ENCODE measurements at places on chromosomes 2 and 18.

- no peak for DNase-seq
Observed at GRCh38 chr2:9552219-9553178, 3.1 kb downstream of the ADAM17 start.

DNA sequence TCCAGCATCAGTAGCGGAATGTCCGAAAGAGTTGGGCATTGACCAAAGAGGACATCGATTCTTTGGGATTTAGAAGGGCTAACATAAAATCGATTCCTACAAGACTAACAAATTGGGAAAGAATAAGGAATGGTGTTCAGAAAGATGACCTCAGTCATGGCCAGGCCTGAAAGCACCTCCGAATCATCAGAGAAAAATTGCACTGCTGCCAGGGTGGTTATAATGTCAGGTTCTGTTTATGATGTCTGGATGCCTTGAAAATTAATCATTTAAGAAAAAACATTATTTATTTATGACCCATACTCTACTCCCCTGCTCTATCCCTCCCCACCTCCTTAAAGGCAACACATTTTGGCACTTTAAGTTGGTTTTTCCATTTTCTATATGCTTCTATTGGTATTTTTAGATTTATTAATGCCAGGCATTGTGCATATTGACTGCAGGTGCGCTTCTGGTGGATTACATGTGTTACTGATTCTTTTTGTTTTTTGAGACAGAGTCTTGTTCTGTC lies 104.7 kb downstream of the MYCN start:
- no peak for DNase-seq

DNA sequence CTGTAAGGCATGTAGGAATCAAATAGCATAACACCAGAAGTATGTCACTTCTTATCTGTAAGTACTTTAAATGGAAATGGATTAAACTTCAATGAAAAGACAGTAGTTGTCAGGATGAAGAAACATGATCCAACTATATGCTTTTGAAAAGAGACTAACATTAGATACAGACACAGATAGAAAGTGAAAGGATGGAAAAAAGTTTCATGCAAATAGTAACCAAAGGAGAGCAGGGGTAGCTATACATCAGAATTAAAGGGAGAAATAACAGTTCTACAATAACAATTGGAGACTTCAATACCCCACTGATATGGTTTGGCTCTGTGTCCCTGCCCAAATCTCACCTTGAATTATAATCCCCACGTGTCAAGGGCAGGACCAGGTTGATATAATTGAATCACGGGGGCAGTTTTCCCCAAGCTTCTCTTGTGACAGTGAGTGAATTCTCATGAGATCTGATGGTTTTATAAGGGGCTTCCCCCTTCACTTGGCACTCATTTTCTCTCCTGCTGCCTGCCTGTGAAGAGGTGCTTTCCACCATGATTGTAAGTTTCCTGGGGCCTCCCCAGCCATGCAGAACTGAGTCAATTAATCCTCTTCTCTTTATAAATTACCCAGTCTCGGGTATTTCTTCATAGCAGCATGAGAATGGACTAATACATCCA lies 205.4 kb upstream of the CDH2 start:
- DNase-seq, result no peak

DNA sequence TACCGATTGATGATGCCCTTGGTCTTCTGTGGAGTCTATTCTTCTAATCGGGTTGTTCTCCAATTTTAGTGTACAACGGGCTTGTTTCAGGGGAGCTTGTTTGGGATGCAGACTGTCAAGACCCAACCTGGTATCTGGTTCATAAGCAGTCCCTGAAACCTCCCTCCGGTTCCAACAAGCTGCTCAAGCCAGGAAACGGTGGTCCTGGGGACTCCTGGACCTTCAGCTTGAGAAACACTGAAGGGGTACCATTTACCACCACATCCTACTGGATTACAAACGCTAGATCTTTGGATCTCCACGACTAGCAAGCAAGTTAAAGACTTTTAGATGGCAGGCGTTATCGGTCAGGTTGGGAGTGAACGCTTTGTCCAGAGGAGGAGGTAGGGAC lies 2.0 kb downstream of the BCL2 start:
- no peak for DNase-seq

DNA sequence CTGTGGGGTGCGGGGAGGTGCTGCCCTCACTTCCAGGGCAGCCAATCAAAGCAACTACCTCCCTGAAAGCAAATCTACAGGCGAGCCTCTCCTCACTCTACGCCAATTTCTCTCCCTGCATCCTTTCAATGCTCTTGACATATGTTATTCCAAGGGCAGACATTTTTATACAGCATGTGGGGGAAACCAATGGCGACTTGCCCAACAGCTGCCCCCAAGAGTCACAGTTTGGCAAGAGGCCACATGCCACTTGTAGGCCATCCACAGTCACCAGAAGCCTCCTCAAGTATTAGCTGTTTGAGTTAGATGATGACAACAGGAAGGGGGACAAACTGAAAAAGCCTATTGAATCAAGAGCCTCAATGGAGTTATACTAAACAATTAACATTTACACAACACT lies 114.6 kb downstream of the MYO5B start:
- no peak for DNase-seq

GRCh38 chr2:237131749-237132533 lies 46.3 kb downstream of the COPS8 start:
- DNase-seq, result no peak

DNA sequence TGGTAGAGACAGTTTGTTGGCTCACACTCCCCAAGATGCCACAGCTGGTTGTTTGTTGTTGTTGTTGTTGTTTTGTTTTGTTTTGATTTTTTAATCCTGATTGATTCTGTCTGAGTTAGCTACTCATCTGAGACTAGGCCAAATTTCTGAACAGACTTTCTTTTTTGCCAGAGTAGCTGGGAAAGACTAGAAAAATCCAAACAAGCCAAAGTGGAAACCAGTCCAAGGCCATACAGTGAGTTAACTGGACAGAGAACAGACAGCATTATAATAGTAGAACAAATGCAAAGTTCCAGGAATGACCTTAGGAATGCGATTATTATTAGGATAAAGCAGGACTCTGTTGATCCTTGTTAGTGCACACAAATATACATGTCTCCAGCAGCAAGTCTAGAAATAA lies 43.8 kb upstream of the CYP26B1 start:
- DNase-seq, result no peak

- no peak for DNase-seq
Observed at GRCh38 chr18:60493066-60493465, 120.5 kb upstream of the MC4R start.

DNA sequence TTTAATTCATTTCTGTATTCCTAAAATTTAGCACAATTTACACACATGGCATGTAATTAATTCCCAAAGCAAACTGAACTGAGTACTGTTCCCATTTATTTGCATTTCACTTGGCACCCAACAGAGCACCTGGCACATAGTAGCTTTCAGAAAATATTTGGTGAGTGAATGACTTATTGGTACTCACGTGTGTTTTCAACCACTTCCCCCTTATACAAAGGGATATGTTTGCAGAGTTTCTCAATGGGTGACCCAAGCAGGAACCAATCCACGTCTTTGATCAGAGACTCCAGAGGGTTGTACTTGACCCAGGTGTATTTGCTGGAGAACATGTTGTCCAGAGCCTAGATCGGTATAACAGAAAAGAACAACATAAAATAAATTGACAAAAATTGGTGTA lies 6.6 kb downstream of the GKN2 start:
- DNase-seq, result no peak

DNA sequence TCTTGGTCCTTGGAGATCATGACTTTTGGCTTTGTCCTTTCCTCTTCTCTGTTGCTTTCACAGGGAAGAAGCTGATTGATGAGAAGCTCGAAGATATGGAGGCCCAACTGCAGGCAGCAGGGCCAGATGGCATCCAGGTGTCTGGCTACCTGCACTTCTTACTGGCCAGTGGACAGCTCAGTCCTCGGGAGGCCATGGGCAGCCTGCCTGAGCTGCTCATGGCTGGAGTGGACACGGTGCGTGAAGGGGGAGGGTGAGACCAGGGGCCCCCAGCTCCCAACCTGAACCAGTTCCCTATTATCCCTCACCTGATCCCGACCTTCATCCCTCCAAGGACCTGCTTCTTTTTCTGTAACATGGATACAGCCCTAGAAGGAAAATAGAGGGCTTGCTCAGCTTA lies 18.7 kb downstream of the PRKAG3 start:
- no peak for DNase-seq

DNA sequence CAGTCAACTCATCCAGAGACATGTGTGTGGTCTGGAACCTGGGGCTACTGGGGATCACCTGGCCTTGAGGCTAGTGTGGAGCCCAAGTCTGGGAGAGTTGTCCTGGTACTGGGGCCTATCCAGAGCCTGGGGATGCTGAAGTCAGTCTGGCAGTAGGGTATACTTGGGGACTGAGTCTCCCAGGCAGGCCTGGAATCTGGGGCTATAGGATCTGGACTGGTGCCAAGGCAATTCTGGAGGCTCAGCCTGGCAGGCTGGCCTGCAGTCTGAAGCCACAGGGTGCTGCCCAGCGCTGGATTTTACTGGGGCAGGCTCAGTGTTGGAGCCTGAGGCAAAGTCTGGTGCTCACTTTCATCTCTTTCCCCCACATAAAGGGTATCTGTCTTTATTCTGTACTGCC lies 46.5 kb downstream of the AQP4 start:
- no peak for DNase-seq

DNA sequence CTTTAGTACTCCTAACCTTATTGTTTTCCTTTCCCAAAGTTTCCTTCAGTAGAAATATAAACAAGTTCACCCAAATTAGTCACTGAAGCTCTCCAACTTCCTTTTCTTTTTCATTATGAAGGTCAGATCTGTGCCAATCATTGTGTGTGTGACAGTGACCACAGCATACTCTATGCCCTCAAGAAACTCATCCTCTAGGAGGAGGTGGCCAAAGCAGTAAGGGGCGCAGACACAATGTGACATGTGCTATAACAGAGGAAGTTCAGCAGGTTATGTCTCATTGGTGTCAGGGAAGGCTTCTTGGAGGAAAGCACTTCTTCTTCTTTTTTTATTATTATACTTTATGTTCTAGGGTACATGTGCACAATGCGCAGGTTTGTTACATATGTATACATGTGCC lies 60.0 kb upstream of the PSME4 start:
- DNase-seq, result no peak

GRCh38 chr2:71071681-71072398 lies 3.4 kb downstream of the NAGK start:
- DNase-seq, result no peak

GRCh38 chr2:163713534-163714311 lies 22.1 kb downstream of the FIGN start:
- DNase-seq, result no peak

DNA sequence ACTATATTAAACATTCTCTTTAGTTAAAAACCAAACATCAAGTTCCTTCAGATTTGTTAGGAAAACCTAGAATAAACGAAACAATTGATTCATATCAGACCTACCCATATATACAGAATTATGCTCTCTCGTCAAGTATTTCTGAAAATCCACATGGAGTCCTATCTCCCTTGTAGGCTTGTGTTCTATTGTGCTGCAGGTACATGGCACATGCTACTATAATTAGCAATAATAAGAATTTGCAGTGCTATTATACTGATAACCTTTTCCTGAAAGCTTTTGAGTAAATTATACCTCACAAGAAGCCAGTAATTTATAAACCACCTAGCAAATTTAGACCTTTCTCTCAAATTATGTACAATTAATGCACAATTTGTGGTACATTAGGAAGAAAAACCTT lies 158.6 kb upstream of the STK17B start:
- DNase-seq, result no peak

DNA sequence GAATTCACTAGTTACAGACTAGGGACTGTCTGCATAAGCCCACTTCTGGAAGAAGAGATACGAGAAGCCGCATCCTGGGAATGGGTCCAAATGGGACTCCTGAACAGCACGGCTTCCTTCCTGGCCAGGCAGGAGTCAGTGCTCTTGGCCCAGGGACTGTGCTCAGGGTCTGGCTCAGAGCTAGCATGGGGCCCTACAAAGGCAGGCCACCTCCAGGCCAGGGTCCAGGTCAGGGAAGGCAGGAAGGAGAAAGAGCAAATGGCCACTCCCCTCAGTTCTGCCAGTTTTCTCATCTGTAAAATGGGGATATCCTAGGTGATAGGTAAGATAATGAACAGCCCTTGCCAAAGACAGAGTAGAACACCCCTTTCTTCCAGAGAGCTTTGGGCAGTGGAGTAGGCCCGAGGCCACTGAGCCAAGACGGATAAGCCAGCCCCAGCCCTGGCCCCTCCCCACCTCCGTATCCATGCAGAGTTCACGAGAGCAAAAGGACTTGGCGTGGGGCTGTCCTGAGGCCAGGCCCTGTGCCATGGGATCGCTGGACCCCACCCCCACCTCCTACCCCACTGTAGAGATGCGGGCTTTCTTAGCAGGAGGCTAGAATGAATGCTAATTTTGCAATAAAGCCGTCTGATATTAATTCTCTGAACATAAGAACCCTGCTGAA lies 190.1 kb downstream of the MGAT5 start:
- DNase-seq, result no peak

GRCh38 chr2:19845323-19845920 lies 56.4 kb downstream of the TTC32 start:
- no peak for DNase-seq

- no peak for DNase-seq
Observed at GRCh38 chr2:29072971-29073725, 1.2 kb downstream of the PCARE start.

GRCh38 chr2:181458871-181459270 lies 1.7 kb downstream of the ITGA4 start:
- DNase-seq, result no peak

DNA sequence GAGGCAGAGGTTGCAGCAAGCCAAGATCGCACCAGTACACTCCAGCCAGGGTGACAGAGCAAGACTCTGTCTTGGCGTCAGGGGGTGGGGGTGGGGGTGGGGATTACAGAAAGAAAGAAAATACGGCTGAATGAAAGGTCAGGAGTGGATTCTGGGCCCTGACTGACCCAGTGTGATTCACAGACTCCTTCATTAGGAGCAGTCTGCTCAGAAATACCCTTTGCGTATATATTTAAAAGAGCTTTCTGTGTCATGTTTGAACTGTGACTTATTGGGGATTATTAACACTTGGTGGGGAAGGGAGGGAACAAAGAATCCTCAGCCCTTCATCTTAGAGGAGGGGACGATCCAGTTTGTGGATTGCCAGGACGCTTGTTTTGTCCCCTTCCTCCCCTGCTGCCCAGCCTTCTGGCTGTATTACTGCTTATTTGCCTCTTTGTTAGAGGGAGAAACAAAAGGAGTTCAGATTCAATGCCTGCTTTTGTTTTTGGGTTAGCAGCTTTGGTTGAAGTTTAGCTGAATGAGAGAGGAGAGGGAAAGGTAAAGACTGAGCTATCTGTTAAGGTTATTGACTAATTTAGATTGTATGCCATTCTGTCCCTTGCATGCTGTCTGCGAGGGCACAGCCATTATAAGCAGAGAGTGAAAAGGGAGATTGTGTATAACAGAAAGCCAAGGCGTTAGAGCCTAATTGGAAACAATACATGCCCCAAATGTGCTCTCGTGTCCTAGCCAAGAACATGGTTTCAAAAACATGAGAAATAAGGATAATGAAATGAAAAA lies 118.3 kb downstream of the FMNL2 start:
- DNase-seq, result no peak

Measured in stimulated activated CD8-positive, alpha-beta memory T cell treated with anti-CD3 and anti-CD28 coated beads, Interleukin-7, amount 100 ng/mL, for 1 hour (primary cell).